A549 treated with AZD2906 at 1 μM for 4 hours (cell line): ENCODE measurements at places on chromosomes 1 and 21. TPM values are rescaled to one million over a fixed set of nuclear protein-coding genes. Genes with fewer than 3 reads are reported as not detected.

LY9 gene
- total RNA-seq = 0.12 to 0.23 TPM (median 0.15 TPM) in 5 replicates

HHAT gene
- total RNA-seq = 1.5 to 1.9 TPM (median 1.7 TPM) in 5 replicates

SYT14 gene
- 0.03 to 0.09 TPM (median 0.07 TPM) in 5 replicates for total RNA-seq

EPHA2 gene
- total RNA-seq = 98.2 to 125 TPM (median 118 TPM) in 5 replicates

C4BPB gene
- total RNA-seq = 1.1 to 2.1 TPM (median 1.5 TPM) in 5 replicates
